Lower leg skin (tissue), 4 donors: ENCODE measurements at places on chromosomes 3 and 15.

DNA sequence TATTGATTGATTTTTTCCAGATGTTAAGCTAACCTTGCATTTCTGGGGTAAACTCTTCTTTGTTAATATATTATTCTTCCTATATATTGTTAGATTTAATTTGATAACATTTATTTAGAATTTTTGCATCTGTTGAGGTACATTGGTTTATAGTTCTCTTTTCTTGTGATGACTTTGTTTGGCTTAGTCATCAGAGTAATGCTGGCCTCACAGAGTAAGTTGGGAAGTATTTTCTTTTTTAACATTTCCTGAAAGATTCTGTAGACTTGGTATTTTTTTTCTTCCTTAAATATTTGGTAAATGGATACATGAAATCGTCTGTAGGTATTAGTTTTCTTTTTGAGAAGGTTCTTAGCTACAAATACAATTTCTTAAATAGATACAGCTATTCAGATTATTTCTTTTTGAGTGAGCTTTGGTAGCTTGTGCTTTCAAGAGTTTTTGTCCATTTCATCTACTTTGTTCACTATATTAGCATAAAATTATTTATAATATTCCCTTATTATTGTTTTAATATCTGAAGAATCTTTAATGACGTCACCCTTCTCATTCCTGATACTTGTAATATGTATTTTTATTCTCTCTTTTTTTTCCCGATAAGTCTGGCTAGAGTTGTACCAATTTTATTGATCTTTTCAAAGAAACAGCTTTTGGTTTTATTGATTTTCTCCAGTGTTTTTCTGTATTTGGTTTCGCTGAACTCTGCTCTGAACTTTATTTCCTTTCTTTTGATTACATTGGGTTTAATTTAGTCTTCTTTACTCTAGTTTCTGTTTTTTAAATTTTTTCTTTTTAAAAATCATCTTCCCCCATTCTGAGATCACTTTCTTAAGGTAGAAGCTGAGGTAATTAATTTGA lies 6.5 kb upstream of the HPS3 start:
- DNase-seq, result no peak

GRCh38 chr3:61562721-61563312 lies 1.4 kb downstream of the PTPRG start:
- no peak for DNase-seq

DNA sequence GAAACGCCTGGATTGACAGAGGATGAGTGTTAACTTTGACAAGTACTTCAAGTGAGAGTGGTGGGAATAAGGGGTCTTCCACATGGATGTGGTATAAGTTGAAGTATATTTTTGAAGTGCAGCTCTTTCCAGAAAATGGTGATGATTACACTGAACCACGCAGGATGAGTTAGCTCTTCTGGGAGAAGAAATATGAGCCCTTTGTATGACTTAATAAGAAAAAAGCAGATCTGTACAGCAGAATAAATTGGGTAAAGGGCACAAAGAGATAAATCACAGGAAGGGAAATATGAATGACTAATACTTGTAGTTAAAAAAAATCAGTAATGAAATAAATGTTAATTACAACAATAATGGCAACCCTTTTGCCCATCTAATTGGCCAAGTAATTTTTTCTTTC lies 1.3 kb downstream of the CCR3 start:
- no peak for DNase-seq

GRCh38 chr15:86863226-86863915 lies 783.7 kb downstream of the AGBL1 start:
- DNase-seq, result no peak

DNA sequence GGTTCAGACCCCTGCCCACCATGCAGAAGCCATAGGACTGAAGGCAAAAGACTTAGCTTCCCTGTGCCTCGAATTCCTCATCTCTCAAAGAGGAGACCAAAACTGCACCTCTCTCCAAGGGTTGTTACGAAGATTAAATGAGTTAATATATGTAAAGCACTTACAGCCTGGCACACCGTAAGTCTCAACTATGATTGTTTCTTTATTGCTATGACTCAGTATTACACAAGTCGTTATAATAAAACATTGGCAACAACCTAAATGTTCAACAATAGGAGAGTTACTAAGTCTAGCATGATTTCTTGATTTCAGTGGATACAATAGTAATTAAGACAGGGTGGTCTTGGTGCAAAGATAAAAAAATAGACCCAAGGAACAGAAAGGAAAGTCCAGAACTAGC lies 19.6 kb upstream of the FGD5 start:
- no peak for DNase-seq

DNA sequence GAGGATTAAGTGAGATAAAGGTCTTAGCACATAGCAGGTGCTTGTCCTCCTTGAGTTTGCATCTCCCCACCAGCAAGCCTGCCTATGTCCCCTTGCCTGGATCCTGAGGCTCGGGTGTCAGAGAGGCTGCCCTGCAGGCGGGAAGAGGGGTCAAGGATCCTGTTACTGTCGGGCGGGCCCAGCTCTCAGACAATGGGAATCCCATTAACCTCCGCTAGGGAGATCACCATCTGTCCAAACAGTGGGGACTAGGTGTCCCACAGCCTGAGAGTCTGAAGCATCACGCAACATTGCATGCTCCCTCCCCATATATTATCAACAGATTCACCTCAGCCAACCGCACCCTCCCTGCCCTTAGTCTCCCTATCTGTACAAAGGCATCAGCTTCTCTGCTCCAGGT lies 151.4 kb downstream of the FBLN2 start:
- DNase-seq, result no peak

DNA sequence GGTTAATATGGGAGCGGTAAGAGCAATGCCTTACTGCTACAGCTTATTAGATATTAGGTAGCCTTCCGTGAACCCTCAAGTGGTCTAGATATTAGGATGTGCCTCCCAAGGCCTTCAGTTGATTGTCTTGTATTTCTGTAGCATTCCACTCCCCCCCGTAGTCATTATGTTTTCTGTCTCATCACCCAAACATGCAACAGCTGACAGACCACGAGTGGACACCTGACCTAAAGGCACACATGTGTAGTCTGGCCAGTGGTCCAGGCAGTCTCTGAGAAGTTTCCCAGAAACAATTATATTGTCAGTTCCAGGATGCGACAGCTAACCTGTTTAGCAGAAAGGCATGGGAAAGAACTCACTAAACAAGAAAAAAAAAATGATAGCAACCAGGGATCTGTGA lies 1000.9 kb downstream of the AGBL1 start:
- DNase-seq, result no peak

GRCh38 chr3:187713504-187713903 lies 11.1 kb upstream of the RTP2 start:
- no peak for DNase-seq

DNA sequence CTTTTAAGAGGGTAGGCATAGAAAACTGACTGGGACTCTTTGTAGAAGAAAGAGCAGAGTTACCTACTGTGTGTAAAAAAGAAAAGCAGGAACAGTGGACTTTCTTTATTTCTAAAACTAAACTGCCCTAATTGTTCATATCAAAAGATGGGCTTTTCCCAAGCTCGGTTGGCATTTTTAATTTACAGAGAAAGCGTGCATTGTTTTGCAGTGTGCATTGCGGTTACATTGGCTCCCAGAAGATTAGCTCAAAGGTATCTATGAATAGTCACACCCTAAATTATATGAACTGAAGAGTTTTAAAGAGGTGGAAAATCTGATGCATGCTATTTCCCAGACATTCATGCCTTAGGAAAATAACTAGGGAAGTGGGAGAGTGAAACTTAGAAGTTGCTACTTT lies 36.5 kb downstream of the MITF start:
- DNase-seq, result no peak

DNA sequence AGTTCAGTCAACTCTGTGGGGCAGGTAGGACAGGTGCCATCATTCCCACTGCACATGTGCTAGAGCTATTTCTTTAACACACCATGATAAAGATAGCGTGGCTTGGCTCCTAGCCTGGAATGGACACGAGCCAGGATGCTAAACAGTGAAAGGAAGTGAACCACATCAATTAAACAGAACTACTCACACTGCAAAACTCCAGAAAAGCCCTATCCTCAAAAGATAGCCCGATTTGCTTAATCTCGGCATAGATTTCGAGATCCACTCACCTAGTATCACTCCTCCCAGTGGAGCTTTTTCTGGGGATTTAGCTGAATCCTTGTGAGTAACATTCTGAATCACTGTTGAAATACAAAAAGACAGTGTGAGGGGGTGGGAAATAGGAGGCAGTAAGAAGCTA lies 118.0 kb downstream of the ABI3BP start:
- no peak for DNase-seq

- DNase-seq, result no peak
These were observed 21.3 kb upstream of the ACAD9 start for GRCh38 chr3:128858167-128858566.

- no peak for DNase-seq
These were observed 1006.7 kb upstream of the NR2F2 start for GRCh38 chr15:95323796-95324195.

DNA sequence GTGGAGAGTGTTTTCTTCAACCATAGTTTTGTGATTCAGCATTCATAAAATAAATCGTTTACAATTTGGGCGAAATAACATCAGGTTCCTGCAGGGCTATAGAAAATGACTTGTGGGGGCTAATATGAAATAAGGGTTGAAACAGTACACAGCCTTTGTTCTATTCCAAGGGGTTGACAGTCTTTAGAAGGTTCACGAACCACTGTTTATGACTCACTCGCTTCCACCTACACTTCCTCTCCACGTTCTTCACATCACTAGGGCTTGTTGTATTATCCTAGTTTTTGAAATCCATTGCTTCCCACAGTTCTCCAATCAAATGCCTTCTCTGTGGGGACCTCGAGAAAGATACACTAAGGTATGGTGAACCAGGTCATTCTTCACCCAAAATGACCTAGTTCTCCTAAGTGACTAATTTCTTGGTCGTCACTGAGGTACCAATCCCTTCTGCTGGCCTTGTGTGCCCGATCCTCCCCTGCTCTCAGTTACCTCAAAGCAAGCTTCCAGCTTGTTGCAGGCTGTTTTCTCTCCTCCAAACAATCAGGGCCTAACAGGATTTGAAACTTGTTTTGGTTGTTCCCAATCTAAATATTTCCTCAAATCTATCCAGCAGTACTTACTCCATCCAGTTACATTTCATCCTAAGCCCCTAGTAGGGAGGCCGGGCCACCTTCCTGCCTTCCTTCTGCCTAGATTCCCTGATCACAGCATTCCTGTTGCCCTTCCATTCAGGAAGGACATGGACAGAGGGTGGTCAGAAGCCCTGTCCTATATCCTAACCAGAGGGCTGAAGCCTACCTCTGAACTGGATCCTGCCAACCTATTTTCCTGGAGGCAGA lies 23.1 kb upstream of the TBL1XR1 start:
- DNase-seq, result no peak

- no peak for DNase-seq
These were observed 8.9 kb upstream of the FURIN start for GRCh38 chr15:90859234-90860131.

DNA sequence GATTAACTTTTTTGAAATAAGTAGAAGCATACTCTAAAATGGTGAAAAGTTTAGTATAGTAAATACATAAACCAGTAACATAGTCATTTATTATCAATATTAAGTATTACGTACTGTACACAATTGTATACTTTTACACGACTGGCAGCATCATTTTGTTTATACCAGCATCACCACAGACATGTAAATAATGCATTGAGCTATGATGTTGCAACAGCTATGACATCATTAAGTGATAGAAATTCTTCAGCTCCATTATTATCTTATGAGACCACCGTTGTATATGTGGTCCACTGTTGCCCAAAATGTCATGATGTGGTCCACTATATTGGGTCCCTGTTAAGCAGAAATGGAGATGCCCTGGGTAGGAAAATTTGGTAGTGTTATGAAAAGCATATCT lies 51.3 kb downstream of the DRD3 start:
- DNase-seq, result no peak

GRCh38 chr3:111012388-111013248 lies 59.0 kb upstream of the NECTIN3 start:
- no peak for DNase-seq

DNA sequence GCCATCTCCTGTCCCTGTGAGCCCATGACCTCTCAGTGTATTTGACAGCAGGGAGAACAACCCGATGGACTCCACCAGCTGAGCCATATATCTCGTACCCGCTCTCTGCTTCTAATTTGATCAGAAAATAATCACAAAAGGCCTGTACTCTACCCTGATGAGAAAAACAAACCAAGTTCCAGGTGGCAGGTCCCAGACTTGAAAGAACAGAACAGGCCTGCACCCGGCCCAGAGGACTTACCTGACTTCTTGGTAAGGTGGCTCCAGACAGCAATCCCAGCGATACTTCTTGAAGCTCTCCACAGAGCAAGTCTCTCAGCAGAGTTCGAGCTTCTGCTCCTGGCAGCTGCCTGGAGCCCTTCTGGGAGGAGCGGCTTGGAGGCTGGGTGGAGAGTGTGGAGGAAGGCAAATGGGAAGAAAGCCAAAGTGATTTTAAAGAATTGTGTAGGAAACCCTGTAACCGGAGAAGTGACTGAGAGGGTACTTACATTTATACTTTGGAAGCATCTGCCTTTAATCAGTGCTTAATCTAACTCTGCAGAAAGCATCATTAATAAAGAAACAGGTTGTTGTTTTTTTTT lies 91.6 kb downstream of the SCN11A start:
- no peak for DNase-seq

- no peak for DNase-seq
These were observed 43.4 kb downstream of the FEZF2 start for GRCh38 chr3:62329971-62330370.

- no peak for DNase-seq
These were observed 15.7 kb upstream of the ZXDC start for GRCh38 chr3:126491221-126492013.

- DNase-seq, result no peak
These were observed 35.2 kb downstream of the AP4E1 start for GRCh38 chr15:50943638-50944037.

- no peak for DNase-seq
These were observed 476.0 kb upstream of the TBL1XR1 start for GRCh38 chr3:177673112-177673914.

DNA sequence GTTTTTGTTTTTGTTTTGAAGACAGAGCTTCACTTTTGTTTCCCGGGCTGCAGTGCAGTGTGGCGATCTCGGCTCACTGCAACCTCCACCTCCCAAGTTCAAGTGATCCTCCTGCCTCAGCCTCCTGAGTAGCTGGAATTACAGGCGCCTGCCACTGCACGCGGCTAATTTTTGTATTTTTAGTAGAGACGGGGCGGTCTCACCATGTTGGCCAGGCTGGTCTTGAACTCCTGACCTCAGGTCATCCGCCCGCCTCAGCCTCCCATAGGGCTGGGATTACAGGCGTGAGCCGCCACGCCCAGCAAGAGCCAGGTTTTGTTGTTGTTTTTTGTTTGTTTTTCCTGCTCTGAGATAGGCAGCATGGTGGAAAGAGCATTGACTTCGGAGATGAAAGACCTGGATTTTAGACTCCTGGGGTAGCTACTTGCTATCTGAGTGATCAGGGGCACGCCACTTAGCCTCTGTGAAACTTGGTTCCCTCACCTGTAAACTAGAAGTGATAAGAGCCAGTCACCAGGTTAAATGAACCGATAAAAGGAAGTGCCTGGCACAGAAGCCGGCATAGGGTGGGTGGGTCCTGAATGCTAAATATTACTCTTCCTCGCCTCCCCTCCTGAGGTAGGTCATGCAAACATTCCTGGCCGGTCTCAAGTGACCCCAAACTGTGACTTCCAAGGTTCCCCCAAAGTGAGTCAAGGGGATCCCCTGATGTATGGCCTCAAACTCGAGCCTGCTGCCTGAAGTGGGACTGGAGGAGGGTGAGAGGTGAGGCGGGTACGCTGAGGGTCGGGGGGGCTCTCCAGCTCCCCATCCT lies 62.9 kb upstream of the MCF2L2 start:
- no peak for DNase-seq
